MV-4-11 (cell line): ENCODE measurements at places on chromosomes 16 and 17.

GRCh38 chr17:29847527-29848400 lies 82.3 kb downstream of the SSH2 start:
- DNase-seq: peak; percentile 7

- no peak for DNase-seq
Measured at GRCh38 chr17:79932451-79933306, 93.4 kb upstream of the CBX4 start.

DNA sequence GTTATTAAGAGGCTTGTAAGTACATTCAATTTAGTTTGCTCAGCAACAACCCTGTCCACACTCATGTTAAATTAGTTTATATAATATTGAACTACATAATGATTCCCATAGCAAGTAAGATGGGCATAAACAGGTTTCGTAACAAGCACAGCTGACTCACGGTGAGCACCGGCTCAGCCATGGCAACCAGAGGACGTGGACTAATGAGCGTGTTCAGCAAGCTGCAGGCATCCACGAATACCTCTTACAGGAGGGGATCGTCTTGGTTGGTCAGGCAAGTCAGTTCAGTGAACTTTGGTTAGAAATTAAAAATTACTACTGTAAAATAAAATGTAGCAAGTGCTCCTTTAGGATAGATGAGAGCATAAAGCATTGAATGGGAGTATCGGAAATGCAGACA lies 58.4 kb downstream of the ELAC2 start:
- DNase-seq: no peak

GRCh38 chr17:47997586-47997985 lies 26.7 kb downstream of the CDK5RAP3 start:
- no peak for DNase-seq

DNA sequence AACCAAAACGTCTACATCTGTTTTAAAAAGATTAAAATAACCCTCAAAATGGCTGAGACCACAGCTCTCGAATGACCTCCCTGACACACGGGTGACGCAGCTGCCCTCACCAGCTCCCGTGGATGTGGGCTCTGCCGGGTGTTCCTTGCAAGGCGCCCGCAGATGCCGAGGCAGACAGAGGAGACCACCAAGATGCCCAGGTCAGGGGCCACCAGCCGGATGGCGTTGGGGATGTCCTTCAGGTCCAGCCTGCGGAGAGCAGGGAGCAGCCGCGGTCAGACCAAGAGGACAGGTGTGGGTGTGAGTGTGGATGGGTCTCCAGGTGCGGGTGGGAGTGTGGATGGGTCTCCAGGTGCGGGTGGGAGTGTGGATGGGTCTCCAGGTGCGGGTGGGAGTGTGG lies 35.1 kb downstream of the CTU2 start:
- peak; percentile 77 for DNase-seq

- peak; percentile 20 for DNase-seq
Measured at GRCh38 chr16:88439706-88440105, 13.4 kb upstream of the ZFPM1 start.

DNA sequence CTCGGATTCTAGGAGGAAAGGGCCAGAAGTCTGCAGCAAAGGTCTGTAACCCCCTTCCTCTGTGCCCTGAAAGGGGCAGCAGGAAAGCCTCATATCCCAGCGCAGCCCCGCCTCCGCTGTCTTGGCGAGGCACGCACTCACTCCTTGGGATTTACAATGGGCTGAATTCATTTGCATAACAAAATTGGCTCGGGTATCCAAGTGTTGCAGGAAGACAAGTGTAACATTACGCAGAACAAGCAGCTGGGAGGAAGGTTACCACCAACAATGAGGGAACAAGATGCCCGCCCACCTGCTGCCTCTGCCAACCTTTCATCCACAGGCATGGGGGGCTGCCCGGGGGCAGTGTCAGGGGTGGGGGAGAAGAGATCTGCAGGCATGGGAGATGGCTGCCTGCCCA lies 130.4 kb downstream of the MRM1 start:
- DNase-seq: no peak

DNA sequence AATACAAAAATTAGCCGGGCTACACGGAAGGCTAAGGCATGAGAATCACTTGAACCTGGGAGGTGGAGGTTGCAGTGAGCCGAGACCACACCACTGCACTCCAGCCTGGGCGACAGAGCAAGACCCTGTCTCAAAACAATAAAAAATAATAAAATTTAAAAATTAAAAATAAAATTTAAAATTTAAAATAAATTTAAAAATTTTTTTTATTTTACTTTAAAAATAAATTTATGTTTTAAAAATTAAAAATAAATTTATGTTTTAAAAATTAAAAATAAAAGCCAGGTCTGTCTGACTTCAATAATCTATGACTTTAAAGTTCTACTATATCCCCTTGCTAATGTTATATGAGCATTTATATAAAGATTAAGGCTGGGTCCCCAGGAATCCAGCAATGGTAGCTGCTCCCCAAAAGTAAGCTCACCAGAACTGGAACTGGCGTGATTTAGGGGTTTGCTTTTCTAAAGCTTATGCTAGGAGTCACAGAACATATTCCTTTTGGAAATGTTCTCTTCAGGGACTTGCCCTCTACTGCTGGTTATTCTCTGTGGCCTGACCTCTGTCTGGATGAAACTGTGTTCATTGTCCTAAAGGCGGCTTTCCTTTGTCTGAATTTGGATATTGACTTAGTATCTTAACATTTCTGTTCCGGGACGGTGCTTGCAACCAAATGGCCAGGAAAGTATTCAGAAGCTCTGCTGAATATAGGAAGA lies 140.2 kb upstream of the NOL11 start:
- no peak for DNase-seq

GRCh38 chr17:66906321-66907278 lies 57.9 kb upstream of the CACNG4 start:
- DNase-seq: peak; percentile 75

- DNase-seq: no peak
Measured at GRCh38 chr16:85670840-85671239, 17.9 kb downstream of the GINS2 start.
